ENCODE measurements at places on chromosomes 4 and X.

DNA sequence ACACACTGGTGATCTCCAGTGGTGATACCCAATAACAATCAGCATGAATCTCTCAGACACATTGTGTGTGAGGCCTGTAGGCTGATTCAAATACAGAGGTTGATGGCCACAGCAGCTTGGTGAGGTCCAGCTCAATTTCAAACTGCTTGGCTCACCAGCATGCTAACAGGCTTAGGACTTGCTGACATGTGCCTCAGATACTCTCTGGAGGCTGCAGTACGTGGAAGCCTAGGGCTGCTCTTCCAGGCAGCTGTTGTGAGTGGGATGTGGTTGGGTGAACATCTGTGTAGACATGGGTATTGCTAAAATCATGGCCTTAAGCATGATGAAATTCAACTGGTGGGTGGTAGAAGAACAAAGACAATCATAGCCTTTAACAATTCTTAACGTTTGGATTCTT lies 4.3 kb downstream of the CXCL9 start:
- no peak for DNase-seq

DNA sequence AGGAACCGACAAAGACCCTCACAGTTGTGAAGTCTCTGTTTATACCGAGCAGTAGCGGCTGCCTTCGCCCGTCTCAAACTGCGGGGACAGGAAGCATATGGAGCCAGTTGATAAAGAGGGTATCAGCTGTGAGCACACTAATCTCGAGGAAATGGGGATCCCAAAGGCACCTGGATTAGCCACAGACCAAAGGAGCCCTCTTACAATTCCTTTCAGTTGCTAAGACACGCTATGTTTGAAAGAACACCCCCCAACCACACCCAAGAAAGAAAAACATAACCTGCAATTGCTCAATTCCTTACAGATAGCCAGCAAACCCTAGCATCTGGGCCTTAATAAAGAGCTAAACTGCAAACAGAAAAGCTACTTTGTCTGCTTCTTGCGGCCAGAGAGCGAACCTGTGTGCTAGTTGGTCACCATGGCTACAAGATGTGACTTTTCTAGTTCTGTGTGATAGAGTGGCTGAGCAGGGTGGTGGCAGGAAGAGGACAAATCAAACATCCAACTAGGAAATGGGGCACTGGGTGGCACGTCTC lies 23.3 kb upstream of the CHRNA9 start:
- no peak for DNase-seq

DNA sequence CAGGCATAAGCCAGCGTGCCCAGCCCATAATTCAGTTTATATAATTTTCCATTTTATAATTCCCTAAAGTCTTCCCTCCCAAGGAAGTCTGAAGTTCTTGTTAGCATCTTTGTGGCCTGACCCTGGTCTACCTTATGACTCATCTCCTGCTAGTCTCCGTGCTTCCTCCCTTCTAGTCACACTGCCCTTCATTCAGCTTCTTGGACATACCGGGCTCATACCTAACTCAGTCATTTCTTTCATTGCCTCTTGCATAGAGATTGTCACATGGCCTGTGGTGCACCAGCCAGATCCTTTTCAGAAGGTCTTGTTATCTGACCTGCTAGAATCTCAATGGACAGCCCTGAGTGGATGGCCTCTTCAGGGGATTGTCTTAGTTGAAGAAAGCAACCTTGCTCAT lies 22.8 kb upstream of the MAML3 start:
- DNase-seq = no peak

GRCh38 chr4:156475322-156475721 lies 496.3 kb downstream of the PDGFC start:
- DNase-seq = no peak

DNA sequence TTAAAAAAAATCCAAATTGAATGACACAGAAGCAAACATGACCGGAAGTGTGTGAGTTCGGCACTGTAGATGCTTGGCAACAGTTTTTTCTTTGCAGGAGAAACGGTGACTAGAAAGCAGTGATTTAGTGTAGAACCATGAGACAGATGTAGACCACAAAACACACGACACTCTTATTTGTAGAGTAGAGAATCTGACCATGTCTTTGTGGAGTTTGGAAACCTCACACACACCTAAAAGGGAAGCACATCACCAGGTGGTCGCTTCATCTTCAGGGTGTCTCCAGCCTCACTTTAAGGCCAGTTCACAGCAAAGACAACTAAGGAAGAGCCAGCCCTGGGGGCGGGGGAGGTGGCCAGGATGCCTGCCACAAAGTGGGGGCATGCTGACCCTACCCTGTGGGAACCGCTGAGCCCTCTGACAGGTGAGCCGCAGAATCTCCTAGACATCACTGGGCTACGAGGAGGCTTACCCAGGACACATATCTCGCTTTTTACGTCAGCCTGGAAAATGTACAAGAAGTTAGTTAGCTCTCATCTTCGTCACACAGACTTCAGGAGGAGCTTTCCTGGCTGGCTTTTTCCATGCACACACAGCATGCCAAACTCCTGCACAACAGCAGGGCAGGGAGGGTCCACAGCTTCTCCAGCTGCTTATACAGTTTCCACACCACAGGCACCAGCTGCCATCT lies 64.4 kb upstream of the PDLIM3 start:
- DNase-seq = no peak

DNA sequence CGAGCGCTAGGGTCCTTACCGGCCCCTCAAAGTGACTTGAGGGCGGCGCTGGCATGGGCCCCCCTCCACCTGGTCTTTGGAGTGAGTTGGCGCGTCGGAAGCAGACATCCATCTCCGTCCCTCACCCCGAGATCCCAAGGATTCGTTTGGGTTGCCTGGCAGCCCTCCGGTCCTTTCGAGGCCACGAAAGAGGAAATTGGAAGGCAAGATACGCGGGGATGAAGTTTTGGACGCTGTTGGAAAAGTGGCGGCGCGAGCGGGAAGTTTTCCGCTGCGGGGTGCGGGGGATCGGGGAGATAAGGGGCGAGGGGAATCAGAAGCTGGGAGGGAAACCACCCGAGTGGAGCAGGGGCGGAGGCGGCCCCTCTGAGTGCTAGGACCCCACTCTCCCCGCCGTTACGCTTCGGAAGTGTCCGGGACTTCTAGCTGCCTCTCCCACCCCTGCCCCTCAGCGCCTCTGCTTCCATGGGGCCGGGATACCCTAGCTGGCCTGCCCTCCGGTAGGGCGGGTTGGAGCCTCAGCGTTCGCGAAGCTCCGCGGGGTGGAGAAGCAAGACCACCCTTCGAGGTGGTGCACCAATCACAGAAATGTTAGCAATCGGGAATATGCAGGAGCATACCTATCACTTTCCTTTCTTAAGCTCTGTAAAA lies 57.8 kb downstream of the FRMPD3 start:
- no peak for DNase-seq

DNA sequence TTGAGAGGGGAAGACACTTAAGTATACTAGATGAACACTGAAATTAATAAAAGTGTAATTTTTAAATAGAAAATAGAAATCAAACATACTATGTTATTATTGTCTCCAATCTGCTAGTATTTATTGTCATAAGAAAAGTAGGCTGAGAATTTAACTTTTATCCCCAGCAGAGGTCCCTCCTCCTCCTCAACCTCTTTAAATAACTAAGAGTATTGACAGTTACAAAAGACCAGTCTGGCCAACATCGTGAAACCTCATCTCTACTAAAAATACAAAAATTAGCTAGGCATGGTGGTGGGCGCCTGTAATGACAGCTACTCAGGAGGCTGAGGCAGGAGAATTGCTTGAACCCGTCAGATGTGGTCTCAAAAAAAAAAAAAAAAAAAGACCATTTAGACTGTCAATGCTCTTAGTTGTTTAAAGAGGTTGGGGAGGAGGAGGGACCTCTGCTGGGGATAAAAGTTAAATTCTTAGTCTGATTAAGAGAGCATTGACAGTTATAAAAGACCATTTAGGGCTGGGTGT lies 4.2 kb downstream of the SLC30A9 start:
- DNase-seq = no peak
